ENCODE measurements at places on chromosomes 16 and 17. TPM values are rescaled to one million over a fixed set of nuclear protein-coding genes. Genes with fewer than 3 reads are reported as not detected.

Gene ADCY9
- total RNA-seq, result 7.2 TPM

Gene HYDIN
- total RNA-seq, result 12.5 TPM

GRCh38 chr17:77269696-77270681, 129.2 kb downstream of the SEC14L1 start:
- DNase-seq, result no peak

GRCh38 chr17:10295728-10296343, 77.0 kb downstream of the MYH13 start:
- DNase-seq, result peak; percentile 27

DNA sequence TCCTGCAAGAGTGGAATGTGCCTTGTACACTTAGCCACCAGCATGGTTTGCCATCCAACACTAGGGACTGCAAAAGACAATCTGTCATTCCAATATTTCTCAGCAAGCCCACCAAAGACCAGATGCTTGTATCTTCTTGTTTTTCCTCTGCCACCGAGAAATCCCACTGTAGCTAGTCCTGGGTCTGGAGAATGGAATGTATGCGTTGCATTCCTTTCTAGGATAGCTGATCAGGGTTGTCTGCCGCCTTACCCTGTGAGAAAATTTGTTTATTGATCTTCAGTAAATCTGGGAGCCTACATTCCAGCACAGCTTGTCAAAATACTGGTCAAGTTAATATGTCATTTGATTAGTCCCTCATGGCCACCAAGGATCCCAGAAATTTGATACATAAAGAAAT, 28.1 kb upstream of the ADAMTS18 start:
- no peak for DNase-seq

DNA sequence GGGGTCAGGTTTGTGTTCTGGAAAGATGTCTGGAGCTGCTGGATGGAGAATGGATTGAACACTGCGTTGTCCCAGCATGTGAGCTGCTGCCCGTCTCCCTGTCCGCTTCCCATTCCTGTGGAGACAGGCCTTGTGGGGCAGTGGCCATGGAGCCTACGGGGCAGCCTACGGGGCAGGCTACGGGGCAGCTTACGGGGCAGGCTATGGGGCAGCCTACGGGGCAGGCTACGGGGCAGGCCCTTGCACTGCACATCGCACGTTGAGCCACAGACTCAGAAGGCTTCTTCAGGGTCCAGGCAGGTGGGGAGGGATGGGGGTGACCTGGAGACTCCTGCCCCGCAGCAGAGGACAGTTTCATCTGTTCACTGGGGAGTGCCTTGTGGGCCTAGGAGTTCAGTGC, 9.7 kb upstream of the DBNDD1 start:
- DNase-seq, result no peak

GRCh38 chr16:68889508-68890150, 46.3 kb downstream of the TANGO6 start:
- DNase-seq, result no peak

Data from prostate gland (tissue), 2 donors.